ENCODE measurements at places on chromosomes 4 and X.

- H3K4me1 ChIP-seq = no peaks in the 10 kb centered on the region
- no peak for DNase-seq
- H3K36me3 ChIP-seq = no peaks in the 10 kb centered on the region
- no peak overlapping the region for H3K27ac ChIP-seq
- H3K4me3 ChIP-seq = no peak overlapping the region
Measured at GRCh38 chr4:53813998-53814397, 222.7 kb upstream of the LNX1 start.

DNA sequence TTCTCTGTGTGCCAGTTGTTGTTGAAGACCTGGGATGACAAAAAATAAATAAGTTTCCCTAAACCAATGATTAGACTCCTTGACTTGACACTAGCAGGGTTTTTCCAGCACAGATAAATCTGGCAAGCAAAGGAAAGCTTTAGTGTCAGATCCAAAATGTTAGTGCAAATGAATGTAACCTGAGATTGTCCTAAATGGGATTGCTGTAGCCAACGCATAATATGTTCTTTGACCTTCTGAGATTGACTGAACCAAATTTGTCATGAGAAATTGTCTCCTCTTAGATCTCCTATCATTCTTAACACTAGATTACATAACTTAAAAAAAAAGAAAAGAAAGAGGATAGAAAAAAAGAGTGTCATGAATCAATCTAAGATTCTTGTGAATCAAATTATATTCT lies 196.5 kb downstream of the RELL1 start:
- no peaks in the 10 kb centered on the region for H3K4me1 ChIP-seq
- no peak overlapping the region for H3K4me3 ChIP-seq
- no peak overlapping the region for H3K27ac ChIP-seq
- peaks cover 3% of the 10 kb centered on the region for H3K27me3 ChIP-seq
- H3K36me3 ChIP-seq = no peaks in the 10 kb centered on the region
- DNase-seq = no peak

- no peaks in the 10 kb centered on the region for H3K36me3 ChIP-seq
- no peak overlapping the region for H3K4me3 ChIP-seq
- H3K27me3 ChIP-seq = no peaks in the 10 kb centered on the region
- H3K4me1 ChIP-seq = no peaks in the 10 kb centered on the region
Measured at GRCh38 chr4:95209927-95210326, 338.8 kb downstream of the UNC5C start.

- no peak for DNase-seq
- H3K27me3 ChIP-seq = peaks cover 2% of the 10 kb centered on the region
- H3K4me3 ChIP-seq = no peak overlapping the region
- no peak overlapping the region for H3K27ac ChIP-seq
- no peaks in the 10 kb centered on the region for H3K36me3 ChIP-seq
- H3K4me1 ChIP-seq = no peaks in the 10 kb centered on the region
Measured at GRCh38 chr4:14888790-14889572, 113.3 kb upstream of the CPEB2 start.

DNA sequence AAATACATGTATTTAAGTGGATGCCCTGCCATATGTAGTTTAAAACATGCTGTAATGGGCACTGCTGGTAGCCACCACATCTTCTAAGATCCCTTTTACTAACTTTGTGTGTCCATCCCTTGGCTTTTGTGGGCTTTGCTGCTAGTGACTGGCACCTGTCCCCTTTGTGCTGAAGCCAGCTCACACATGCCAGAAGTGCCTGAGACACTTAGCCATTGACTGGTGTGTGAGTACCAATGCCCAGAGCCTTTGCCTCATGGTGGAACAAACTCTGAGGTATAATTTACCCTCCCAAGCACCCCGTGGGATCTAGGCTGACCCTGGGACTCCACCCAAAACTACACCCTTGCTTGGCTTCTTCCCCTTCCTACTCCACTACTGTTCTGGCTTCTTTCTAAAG lies 33.0 kb downstream of the ARHGAP6 start:
- H3K4me1 ChIP-seq = no peaks in the 10 kb centered on the region
- no peaks in the 10 kb centered on the region for H3K27me3 ChIP-seq
- no peak for DNase-seq
- H3K4me3 ChIP-seq = no peak overlapping the region

DNA sequence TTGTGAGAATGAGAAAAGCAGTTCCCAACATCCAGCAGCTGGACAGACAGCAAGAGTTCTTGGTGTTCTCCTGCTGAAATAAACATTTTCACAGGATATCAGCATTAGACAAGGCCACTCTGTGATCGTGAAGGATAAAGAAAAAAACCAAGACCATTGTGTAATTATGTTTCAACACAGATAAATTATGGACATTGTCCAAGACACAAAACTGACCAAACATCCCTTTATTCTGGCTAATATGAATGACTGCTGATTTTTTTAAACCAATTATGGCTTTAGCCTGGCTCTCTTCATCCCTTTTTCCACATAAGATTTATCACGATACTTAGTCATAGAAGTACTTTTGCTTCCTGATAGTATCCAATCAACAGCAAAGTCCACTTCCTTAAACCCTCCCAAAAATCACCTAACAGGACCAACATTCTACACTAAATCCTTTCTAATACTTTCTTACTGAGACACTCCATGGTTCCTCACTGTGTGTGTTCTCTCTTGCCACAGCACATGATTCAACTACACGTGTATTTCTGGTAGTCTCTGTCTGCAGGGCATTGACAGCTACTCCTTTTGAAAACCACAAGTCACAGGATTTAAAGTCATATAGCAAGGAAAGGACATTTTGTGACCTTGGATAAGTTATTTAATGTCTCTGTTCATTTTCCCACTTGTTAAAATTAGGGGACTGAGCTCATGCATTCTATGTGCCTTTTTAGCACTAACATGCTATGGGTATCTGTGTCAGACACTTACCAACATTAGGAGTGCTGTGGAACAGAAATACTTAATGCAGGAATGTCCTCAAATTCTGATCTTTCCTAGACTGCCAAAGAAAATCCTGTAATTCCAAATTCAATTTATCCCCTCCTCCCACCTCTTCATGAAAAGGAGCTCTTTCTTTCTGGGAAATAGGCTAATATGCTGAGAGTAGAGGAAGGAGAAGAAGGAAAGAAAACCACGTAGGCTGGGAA lies 137.2 kb upstream of the PGRMC2 start:
- H3K27ac ChIP-seq = no peak overlapping the region
- no peaks in the 10 kb centered on the region for H3K27me3 ChIP-seq
- DNase-seq = no peak

DNA sequence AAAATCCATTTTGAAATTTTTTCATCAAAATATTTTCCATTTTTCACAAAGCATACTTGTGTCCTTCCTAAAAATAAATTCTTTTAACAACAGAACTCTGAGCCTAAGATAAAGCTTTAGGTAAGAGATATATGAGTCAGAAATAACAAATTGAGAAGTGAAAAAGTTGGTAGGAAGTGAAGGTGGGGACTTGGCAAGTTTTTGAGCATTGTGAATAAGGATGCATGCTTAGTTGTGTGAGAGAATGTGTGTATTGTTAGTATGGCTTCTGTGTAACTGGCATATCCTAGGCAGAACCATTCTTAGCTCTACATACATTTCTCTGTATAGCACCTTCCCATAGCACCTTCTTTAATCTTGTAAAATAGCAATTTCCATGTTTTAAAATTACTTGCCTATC lies 6.8 kb downstream of the ASB5 start:
- no peaks in the 10 kb centered on the region for H3K36me3 ChIP-seq
- no peaks in the 10 kb centered on the region for H3K27me3 ChIP-seq
- H3K27ac ChIP-seq = no peak overlapping the region
- no peak for DNase-seq
